ENCODE measurements at places on chromosomes 3 and 15.

DNA sequence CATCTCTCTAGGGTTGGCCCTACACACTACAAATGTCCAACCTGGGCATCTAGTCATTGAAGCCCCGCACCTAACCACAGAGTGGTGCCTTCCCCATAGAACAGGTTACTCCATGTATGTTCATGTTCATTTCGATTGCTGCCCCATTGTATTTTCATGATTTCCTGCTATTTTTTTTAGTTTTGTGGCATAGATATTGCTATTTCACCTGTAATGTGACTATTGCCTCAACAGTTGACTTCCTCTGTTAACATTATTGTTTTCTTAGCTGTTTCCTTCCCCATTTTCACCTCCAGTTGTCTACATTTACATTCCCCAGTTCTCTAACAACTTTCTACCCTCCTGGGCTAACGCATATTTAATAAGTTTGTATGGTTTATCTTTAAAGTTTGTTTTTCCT, 137.7 kb upstream of the RBMS3 start:
- no peak for DNase-seq

GRCh38 chr3:170840291-170840859, 29.6 kb downstream of the RPL22L1 start:
- DNase-seq, result no peak

DNA sequence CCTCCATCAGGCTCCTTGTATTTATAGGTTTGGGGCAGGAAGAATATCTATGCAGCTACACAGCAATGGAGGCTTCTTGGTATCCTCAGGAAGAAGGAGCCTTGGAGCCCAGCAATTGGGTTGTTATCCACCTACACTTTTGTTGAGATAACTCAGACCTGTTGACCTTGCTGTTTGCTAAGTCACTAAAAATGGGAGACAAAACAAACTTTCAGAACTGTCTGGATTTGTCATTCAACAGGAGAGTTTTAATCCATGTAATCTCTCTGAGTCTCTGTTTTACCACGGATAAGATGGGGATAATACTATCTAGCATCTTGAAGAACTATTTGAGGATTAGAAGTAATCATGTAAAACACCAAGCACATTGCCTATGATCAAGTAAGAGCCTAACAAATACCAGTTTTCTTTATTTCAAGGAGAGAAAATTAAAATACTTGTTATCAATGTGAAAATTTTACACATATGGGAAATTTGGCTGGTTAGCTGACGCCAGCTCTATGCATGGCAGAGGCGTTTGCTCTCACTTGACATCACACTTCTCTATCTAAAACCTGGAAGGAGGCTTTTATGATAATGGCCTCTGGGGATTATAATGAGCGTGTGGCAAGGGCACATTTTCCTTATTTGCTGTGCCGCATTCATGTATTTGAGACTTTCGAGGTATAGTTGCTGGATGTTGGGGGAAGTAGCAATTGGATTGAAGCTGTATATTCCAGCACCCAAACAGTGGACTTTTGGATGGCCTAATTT, 215.6 kb downstream of the PDCD6IP start:
- no peak for DNase-seq

- DNase-seq, result no peak
Observed at GRCh38 chr15:48806151-48806550, 4.7 kb downstream of the CEP152 start.

- DNase-seq, result no peak
Observed at GRCh38 chr3:112496366-112497067, 2.8 kb downstream of the BTLA start.

DNA sequence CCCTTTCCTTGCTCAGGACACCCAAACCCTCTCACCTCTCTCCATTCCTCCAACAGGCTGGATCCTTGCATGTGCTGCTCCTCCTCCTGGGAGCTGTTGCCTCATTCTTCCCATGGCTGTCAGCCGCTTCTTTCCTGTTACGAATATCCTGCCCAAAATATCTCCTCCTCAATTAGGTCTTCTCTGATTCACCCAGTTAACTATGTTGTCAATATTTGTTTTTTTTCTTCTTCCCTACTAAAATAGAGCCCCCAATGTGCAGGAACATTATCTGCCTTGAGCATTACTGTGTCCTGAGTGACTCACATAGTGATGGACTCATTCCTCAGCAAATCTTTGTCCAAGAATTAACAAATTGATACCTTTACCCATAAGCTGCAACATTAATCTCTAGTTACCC, 357.2 kb downstream of the CLSTN2 start:
- DNase-seq, result no peak

GRCh38 chr3:81550415-81550814, 211.0 kb downstream of the GBE1 start:
- no peak for DNase-seq

DNA sequence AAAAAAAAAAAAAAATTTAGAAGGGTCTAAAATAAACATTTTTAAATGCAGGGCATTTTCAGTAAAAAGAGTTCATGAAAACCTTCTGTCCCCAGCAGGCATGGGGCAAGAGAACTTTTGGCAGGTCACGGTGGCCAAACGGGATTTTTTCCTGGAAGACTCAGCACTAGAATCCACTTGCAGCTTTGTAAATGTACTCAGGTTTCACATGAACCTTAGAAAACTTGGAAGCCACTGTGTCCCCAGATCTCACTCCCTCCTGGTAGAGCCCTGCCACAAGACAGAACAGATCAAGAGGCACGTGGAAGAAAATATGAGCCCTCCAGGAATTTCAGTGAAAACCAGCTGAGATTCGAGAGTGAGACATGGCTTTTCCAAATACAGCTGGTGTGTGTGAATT, 2.1 kb upstream of the GNB5 start:
- no peak for DNase-seq

DNA sequence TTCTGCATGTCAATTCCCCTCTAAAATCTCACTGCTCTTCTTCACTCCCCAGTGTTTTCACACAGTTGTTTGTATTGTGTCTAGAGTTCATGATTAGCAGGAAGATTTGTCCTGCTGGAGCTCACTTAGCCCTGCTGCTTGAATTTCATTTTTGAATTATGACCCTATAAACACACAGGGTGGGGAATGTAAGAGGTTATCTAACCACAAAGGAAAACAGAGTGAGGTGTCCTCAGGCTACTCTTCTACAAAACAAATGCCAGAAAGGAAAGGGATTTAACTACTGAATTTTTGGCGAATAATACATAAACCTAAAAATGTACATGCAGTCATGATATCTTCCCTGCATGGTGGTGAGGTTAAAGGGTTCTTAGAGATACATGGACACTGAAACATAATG, 215.1 kb upstream of the CNTN4 start:
- no peak for DNase-seq

DNA sequence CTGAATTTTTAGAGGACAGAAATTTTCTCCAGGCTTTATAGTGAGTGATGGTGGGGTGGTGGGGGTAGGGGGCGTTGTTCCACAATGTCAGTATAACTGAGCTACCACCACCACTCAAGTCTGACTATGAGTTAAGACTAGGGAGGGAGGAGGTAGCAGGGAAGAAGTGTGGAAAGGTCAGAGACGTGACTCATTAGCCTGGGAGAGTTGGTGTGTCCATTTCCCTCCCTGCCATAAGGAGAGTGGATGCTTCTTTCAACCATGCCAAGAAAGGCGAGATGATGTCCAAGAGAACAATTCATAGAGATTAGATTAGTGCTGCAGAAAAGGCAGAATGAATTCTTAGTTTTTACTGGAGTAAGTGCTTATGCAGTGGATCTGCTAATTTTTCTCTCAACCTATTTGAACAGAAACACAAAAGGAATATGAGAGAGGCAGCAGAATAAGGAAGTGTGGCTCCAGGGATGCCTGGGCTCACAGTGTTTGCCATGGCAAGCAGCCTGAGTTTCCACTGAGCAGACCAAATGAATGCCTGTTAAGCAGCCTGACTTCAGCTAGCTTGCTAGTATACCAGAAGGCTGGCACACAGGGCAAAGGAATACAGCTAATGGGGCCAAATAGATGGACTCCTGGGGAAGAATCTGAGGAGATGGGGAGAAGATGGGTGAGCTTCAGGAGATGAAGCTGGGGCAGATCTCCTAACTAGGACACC, 708.9 kb downstream of the NTRK3 start:
- DNase-seq, result no peak

GRCh38 chr15:60875681-60876080, 353.4 kb downstream of the RORA start:
- DNase-seq, result no peak

DNA sequence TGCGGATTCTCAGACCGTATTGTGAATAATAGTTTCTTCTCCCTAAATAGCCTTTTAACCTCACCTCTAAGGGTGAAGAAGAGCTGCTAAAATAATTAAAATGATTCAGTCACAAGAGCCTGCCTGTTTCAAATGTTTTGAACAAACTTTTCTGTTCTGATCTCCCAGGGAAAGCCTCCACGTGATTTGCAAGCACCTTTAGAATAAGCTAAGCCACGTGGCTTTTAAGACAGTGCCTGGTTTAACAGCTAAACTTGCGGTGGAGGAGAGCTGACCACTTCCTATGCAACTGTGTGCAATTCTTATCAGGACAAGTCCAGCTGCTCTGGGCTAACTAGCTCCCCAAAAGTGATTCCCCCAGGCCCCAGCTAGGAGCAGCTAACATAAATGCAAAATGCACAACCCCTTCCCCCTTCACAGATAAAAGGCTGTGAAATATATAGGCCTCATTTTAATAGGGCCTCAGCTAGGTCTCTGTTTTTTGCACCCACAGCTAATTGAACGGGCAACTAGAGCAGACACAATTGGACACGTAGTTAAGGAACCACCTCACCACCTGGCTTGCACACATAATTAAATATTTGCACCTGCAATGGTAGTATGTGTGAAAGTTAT, 401.2 kb upstream of the NR2F2 start:
- DNase-seq, result no peak

- no peak for DNase-seq
Observed at GRCh38 chr3:64975147-64975546, 287.3 kb upstream of the ADAMTS9 start.

DNA sequence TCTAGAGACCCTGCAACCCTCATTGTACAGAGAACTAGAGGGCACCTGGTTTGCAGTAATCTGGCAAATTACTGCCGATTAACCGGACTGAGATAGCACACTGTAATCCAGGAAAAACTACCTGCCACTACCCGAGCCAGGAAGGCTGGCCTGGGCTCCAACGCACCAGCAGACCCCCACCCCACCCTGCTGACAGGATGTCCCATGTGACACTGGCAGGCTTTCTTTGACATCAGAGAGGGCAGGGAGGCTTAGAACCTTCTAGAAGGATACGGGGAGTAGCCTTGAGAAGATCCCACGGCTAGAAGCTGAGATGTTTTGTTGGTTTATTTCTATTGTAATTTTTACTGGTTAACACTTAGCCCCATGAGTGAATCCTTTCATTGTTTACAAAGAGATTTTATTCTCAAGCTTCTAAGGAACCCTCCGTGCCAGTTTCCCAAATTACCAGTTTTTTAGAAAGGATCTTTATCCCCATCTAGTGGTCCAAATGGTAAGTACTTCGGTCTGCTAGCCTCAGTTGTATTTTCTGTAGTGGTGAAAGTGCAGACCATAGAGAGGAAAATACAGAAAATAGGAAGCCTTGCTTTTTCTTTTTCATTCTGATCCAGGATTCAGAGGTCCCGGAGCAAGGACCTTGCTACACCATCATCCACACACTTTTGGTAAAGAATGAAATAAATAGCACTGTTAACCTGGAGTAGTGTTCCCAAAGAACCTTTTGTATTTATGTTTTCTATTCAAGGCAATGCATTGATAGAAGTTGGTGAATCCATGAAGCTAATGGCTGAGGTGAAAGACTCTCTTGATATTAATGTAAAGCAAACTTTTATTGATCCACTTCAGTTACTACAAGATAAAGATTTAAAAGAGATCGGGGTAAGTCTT, 81.9 kb upstream of the ADAMTSL3 start:
- DNase-seq, result peak; percentile 3

GRCh38 chr3:129940086-129940485, 34.4 kb upstream of the TRH start:
- no peak for DNase-seq

DNA sequence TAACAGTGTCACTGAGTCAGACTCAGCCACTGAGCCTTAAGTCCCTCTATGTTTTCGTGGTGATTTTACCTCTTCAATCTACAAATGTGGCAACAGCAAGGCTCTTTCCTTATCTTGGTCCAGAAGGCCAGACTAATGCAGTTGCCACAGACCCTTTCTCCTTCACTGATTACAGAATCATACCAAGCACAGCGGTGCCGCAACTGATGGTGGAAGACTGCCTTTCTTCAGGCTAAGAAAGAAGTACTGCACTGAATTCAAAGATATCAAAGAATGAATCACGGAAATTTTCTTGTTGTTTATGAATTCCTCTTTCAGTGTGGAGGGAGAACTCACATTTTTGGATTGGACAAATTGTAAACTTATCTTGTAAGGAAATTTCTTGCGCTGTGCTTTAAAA, 18.6 kb downstream of the DCP1A start:
- no peak for DNase-seq

- DNase-seq, result no peak
Observed at GRCh38 chr3:129343643-129344360, 65.1 kb downstream of the HMCES start.

- no peak for DNase-seq
Observed at GRCh38 chr3:134380249-134380648, 6.0 kb upstream of the AMOTL2 start.

- DNase-seq, result no peak
Observed at GRCh38 chr15:100311833-100312476, 29.8 kb downstream of the ADAMTS17 start.

DNA sequence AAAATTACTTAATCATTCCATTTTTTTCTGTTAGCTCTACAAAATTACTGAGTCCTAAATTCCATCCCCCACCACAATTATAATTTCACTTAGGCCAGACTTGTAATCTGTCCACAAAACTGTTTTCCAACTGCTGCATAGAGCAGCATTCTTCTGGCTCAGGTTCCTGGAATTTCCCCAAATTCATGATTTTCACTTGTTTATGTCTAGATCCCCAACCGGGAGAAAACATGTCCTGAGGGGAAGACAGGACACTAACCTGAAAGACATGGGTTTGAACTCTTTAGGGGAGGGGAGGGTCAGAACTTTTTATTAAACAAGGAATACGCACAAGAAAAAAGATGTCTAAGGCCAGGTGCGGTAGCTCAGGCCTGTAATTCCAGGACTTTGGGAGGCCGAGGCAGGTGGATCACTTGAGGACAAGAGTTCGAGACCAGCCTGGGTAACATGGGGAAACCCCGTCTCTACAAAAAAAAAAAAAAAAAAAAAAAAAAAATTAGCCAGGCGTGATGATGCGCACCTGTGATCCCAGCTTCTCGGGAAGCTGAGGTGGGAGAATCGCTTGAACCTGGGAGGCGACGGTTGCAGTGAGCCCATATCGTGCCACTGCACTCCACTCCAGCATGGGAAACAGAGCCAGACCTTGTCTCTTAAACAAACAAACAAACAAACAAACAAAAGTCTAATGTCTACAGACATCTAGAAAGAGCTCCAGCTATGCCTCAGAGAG, 1.5 kb downstream of the ETFA start:
- no peak for DNase-seq
